ENCODE measurements at places on chromosomes 1 and 21.

DNA sequence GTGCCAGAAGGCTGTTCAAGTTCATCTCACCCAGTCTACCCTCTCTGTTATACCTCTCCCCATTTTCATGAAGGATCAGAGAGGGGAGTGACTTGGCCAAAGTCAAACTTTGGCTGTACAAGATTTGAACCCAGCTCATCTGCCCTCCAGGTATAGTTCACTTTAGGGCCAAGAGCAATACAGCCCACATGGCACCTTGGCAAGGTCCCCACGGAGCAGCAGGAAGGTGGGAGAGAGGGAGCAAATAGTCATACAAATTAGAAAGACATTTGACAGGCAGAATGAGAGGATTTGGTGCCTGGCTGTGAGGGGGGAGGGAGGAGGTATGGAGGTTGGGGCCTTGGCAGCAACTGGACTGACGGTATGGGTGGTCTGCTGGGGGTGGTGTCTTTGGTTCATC, 1.0 kb downstream of the HPCAL4 start:
- DNase-seq, result no peak

DNA sequence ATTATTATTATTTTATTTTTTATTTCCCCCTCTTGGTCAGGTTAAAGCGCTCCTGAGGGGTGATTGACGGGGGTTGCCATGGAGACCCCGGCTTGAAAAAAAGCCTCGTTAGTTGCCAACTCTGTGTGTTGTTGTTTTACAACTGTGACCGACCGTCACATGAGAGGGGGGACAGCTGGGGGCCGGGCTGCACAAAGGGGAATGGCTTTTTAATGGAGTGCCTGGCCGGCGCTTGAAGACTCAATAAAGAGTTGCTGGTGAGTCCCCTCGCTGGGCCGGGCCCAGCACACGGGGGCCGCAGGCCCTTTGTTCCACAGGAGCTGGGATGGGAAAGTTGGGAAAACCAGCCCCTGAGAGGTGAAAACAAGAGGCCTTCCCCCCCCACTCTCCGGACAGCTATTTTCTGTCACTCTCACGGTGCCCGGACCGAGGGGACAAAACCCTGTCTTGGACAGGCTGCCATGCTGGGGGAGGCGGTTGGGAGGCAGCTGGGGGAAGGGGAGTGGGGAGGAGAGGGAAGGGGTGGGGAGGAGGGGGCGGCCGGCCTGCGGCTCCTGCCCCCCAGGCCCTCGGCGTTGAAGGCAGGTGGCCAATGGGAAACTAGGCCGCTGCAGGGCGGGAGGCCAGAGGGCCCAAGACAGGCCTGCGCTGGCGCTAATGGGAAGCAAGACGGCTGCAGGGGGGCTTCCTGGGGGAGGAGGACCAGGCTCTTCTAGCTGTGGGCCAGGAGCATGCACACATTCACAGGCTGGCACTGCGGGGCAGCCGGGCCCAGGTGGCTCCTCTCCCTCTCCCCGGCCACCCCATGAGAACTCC, 67.6 kb downstream of the CASZ1 start:
- DNase-seq, result no peak

GRCh38 chr1:63688302-63688890, 85.4 kb upstream of the ROR1 start:
- no peak for DNase-seq

- no peak for DNase-seq
These were observed 22.7 kb downstream of the NDUFS5 start for GRCh38 chr1:39048745-39049370.

DNA sequence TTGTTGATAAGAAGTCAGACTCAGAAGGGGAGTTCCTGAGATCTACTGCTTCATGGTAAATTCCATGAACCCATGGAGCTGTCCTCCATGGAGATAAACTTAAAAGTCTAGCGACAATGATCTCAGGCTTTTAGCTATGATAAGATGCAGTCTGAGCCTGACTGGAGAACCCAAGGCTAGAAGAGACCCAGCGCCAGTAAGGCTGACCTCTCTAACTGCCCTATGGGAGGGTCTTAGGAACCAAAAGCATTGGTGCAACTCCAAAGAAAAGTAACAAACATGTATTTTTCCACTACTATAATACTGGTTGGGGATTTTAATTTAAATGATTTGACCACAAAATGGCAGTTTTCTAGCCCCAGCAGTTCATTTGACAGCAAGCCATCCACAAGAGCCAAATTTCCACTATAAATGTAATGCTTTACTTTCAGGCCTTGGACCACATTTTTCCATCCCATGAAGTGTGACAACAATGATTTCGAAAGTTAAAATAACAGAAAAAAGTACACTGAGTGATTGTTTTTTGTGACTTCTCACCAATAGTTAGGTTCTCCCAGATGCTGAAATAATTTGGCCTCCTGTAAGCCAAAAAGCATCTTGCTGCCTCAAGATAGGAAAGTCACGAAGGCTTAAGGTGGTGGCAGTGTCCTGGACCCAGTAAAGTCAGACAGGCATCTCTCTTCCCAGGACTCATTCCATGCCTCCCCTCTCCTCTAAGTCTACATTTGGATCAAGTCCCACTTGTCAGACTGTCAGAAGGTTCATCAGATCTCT, 43.1 kb upstream of the EXOSC10 start:
- DNase-seq, result no peak

GRCh38 chr1:57546549-57547330, 122.9 kb upstream of the DAB1 start:
- DNase-seq, result no peak

GRCh38 chr1:230237009-230237370, 170.0 kb downstream of the GALNT2 start:
- no peak for DNase-seq

- DNase-seq, result no peak
These were observed 309.6 kb upstream of the ESRRG start for GRCh38 chr1:217032715-217033367.

DNA sequence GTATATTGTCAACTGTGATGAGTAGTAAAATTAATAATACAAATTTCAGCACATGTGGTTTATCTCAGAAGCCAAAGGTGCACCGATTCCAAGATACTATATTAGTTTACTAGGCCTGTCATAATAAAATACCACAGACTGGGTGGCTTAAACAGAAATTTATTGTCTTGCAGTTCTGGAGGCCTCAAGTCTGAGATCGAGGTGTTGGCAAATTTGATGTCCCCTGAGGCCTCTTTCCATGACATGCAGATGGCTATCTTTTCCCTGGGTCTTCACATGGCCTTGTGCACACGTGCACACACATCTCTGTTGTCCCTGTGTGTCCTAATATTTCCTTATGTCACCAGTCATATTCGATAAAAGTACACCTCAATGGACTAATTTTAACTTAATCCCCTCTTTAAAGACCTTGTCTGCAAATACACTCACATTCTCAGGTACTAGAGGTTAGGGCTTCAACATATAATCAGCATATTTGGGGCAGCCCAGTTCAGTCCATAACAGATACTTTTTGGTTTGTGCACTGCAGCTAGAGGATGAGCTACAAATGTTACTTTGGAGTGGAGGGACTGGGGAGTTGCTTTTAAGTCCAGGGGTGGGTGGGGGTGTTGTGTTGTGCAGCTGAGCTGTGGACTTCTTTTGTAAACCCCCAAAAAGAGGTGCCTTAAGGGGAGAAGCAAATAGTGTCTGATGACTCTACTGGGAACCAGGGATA, 21.4 kb downstream of the TSNAX start:
- DNase-seq, result no peak

DNA sequence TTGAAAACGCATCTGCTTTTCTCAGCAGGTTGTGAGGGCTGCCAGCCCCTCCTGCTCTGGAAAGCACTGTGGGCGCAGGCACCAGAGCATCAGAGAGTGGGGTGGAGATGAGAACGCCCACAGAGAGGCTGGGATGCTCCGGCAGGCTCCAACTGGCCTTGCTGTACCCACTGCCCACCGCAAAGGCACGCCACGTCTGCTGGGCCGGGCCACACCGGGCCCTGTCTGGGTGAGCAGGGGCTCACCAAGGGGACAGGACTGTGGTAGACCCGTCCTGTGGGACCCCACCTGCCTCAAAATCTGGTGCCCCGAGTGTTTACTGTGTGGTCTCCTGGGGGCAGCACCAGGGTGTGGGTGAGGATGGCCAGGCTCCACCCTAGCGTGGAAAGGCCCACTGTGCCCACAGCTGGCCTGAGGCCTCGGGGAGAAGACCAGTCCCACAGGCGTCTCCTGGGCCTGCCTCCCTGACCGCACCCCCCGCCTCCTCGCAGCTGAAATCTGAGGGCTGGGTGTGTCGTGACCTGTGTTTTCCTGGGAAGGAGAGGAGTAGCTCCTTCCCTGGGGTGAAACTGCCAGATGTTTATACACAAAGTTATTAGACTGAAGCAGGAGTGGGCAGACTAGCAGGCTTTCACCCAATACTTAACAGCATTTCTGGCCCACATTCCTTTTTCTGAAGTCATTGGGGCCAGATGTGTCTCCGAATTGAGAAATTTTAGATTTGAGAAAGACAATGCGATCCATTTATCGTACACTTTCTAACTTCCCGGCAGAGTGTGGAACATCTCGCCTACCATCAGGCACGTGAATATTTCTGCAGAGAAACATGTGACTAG, 53.8 kb downstream of the STUM start:
- no peak for DNase-seq

DNA sequence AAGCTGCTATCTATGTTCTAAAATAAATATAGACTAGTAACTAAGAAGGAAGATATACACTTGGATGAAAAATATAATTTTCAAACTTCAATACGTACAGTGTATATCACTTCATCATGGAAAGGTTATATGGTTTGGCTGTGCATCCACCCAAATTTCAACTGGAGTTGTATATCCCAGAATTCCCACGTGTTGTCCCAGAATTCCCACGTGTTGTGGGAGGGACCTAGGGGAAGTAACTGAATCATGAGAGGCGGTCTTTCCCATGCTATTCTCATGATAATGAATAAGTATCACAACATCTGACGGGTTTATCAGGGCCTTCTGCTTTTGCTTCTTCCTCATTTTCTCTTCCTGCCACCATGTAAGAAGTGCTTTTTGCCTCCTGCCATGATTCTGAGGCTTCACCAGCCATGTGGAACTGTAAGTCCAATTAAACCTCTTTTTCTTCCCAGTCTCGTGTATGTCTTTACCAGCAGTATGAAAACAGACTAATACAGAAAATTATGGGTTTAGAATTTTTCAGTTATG, 10.7 kb downstream of the NEGR1 start:
- DNase-seq, result no peak

Measured in stimulated activated CD4-positive, alpha-beta T cell treated with anti-CD3 and anti-CD28 coated beads, Interleukin-4, amount 100 ng/mL, for 24 hours (primary cell).